ENCODE measurements at places on chromosomes 16 and 17.

- DNase-seq, result no peak
Observed at GRCh38 chr17:63696381-63696961, 3.5 kb downstream of the LIMD2 start.

- DNase-seq, result no peak
Observed at GRCh38 chr17:74004056-74004455, 199.4 kb upstream of the RPL38 start.

DNA sequence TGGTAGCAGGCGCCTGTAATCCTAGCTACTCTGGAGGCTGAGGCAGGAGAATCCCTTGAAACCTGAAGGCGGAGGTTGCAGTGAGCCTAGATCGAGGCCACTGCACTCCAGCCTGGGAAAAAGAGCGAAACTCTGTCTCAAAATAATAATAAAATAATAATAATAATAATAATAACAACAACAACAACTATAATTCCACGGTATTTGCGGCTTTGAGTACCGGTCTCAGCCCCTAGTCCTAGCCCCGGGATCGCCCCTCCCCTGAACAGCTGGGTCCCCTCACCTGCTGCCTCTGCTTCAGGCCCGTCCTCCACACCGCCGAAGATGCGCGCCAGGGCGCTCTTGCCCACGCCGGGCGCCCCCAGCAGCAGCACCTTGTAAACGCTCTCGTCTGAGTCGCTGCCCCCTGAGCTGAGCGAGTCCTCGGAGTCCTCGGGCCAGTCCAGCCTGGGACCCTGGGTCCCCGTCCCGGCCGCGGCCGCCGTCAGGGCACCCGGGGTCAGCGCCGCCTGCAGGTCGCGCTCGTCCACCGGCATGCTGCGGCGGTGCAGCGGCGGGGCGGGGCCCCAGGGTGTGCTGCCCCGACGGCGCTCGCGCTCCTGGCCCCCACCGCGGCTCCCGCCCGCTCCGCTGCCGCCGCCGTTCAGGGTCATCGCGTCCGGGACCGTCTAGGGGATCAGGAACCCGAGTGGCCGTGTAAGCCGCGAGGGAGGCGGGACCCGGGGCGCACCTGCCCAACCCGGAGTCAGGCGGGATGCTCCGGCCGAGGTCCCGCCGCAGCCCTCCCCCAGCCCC lies 611 bp downstream of the RRAD start:
- DNase-seq, result no peak

DNA sequence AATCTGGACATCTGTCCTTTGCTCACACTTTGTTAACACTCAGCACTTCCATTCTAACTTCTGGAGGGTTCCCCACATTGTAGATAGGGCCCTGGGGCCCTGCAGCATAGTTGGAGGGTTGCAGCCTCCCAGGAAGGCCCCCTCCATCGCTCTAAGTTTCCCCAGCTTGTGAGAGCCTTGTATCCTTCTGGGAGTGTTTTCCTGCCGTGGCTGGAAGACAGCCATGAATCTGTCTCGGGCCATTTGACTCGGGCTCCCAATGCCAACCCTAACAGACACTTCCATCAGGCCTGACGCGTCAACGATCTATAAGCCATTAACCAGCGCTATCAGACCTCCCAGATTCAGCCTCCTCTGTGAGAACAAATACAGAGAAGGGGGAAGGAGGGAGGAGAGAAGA lies 263.7 kb upstream of the RPL38 start:
- no peak for DNase-seq

GRCh38 chr17:41943492-41943891 lies 13.1 kb downstream of the ODAD4 start:
- DNase-seq, result no peak

GRCh38 chr16:72852421-72852820 lies 195.5 kb downstream of the ZFHX3 start:
- no peak for DNase-seq

GRCh38 chr17:57875290-57876022 lies 25.6 kb upstream of the MRPS23 start:
- no peak for DNase-seq

- no peak for DNase-seq
Observed at GRCh38 chr16:19361587-19361986, 56.1 kb upstream of the TMC5 start.

GRCh38 chr16:85416228-85417109 lies 196.7 kb upstream of the GSE1 start:
- no peak for DNase-seq

- no peak for DNase-seq
Observed at GRCh38 chr16:89861648-89862047, 11.7 kb upstream of the TCF25 start.

GRCh38 chr17:40900809-40901356 lies 15.8 kb upstream of the KRT20 start:
- no peak for DNase-seq

DNA sequence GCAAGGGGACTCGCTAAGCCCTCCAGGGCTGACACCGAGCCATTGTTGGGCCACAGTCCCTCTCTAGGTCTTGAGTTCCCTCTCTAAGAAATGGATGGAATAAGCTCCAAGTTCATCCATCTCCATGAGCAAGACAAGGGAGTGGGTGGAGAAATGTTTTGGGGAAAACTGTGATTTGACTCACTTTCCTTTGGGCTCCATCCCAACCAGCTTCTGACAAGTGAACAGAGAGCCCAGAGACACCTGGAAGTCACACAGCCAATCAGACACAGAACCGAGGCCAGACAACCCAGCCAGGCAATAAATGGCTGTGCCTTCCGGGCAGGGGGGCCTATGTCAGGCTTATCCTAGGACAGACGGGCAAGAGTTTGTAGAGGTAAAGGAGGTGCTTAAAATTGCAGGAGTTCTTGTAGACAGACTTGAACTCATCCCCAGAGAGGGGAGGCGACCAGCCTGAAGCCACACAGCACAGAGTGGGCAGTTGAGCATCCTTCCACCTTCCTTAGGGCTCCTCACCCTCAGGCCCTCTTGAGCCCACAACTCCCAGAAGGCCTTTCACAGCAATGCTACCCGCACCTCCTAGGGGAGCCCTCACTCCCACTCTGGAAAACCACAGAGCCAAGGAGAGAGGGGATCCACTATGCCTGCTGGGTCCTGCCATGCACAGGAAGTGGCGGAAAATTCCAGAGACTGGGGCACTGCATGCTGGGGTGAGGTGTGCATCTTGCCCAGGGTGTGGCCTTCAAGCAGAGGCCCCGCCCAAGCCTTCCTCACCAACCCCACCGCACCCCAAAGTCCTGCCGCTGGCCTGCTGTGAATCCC lies 9.5 kb upstream of the FAM83G start:
- DNase-seq, result no peak

DNA sequence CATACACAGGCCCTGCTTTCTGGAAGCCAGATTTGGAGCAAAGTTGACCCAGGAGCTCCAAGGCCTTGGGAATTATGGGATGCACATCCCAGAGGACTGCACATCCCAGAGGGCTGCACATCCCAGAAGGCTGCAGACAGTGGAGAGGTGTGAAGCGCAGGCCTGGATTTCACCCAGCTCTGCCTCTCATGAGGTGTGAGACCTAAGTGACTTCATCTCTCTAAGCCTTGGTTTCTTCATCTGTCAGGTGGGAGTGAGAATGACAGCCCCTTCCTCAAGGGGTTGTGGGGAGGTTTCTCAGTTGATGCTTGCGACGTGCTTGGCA lies 102.3 kb downstream of the GSG1L start:
- no peak for DNase-seq

GRCh38 chr16:9953908-9954570 lies 228.2 kb downstream of the GRIN2A start:
- no peak for DNase-seq

- no peak for DNase-seq
Observed at GRCh38 chr16:85935391-85935973, 36.5 kb downstream of the IRF8 start.

DNA sequence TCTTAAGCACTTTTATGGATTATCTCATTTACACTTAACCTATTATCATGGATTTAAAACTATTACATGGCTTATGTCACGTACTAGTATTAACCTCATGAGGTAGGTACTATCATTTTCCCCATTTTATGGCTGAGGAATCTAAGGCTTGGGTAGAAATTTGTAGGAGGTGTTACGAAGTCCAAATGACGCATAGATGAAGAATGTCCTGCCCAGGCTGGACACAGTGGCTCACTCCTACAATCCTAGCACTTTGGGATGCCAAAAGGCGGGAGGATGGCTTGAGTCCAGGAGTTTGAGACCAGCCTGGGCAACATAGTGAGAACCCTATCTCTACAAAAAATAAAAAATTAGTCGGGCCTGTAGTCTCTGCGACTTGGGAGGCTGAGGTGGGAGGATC lies 4.8 kb upstream of the C1QL1 start:
- no peak for DNase-seq

DNA sequence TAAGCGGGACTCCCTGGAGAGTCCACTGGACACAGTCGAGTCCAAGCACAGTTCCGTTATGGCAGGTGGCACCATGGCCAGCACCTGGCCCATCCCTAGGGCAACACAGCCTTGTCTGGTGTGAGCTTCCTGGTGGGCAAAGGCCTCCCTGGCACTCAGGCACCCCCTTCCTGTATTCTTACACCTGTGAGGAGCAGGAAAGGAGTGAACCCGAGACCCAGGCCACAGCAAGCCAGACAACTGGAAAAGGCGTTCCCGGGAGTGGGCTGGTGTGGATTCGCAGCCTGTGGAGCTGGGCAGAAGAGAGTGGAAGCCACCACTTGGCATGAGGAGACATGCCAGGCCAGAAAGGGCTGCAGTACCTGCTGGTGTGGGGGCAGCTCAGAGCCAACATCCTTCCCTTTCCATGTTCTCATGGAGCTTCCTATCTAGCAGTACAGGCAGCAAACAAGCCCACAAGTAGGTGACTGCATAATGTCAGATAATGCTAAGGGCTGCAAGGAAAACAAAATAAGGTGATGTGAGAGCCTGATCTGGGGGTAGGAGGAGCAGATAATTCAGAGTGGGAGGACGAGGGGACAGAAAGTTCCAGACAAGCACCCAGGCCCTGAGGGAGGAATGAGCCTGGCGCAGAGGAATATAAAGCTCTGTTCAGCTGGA lies 87.0 kb downstream of the GNAO1 start:
- DNase-seq, result no peak

DNA sequence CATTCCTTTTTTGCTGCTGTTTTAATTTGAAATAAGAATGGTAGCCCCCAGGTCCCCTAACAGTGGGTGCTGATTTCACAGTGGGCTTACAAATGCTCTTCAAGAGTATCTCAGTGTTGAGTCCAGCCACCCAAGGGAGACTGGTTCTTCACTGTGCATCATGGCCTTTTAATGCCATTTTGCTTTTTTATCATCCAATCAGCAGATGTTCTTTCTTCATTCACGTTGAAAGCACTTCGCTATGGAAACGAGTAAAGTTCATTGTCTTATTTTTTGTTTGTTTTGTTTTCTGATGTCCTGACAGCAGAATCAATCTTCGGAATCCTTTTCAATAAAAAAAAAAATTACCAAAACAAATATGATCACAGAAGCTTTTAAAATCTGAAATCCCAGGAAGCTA lies 429.0 kb downstream of the MAF start:
- DNase-seq, result no peak

GRCh38 chr16:57276596-57276995 lies 7.9 kb downstream of the PLLP start:
- no peak for DNase-seq

- DNase-seq, result no peak
Observed at GRCh38 chr17:49454050-49454449, 39.4 kb upstream of the PHB1 start.

Data from stimulated activated CD4-positive, alpha-beta T cell treated with anti-CD3 and anti-CD28 coated beads, TNF-alpha, amount 100 ng/mL, for 1 hour (primary cell).